ENCODE measurements at places on chromosomes 12 and 14.

GRCh38 chr14:38404100-38404541, 148.2 kb upstream of the CLEC14A start:
- H3K4me3 ChIP-seq: no peak overlapping the region
- H3K27ac ChIP-seq: no peak overlapping the region
- no peaks in the 10 kb centered on the region for H3K27me3 ChIP-seq
- no peak for DNase-seq

DNA sequence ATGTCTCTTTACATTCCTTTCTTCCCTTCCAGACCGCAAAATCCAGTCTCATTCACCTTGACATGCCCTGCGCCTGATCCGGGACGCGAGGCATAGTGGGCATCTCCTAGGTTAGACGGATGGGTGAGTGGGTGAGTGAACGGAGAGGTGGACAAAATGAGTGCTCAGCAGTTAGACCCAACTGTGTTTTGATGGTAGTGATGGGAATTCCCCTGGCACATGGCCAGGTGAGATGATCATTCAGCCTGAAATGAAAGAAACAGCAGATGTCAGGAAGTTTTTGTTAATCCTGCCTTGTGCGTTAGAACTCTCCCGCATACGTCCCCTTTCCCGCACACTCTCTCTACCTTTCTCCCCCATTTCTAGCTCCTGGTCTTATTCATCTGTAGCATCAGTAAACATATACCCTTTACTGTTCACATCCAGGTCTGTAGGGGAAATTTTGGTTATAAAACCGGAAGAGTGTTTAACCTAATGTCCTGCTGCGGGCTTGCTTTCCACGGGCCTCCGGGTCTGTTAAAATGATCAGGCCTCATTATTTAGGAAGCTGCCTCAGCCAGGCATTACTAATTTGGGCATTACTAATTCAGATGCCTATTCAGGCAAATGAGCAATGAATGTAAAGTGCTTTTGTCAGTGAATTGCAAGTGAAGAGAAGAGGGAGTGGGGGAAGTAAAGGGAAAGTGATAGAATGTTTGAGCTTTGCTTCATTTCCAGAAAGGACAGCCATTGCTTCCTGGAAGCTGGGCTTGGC, 172.8 kb downstream of the ETV6 start:
- H3K27ac ChIP-seq: no peak overlapping the region
- no peak overlapping the region for H3K4me3 ChIP-seq
- no peaks in the 10 kb centered on the region for H3K27me3 ChIP-seq

DNA sequence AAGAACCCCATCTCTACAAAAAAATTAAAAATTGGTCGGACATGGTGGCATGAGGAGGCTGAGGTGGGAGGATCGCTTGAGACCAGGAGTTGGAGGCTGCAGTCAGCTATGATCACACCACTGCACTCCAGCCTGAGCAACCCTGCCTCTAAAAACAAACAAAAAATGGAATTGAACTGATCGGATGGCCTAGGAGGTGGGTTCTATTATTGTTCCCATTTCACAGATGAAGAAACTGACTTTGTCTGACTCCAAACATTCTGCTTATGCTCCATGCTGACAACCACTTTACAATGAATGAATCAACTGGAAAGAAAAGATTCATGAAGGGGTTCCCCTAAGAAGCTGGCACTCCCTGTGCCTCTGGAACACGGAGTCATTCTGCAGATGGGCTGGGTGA, 47.3 kb downstream of the TRPV4 start:
- DNase-seq: no peak
- no peaks in the 10 kb centered on the region for H3K27me3 ChIP-seq
- H3K4me1 ChIP-seq: no peaks in the 10 kb centered on the region
- no peak overlapping the region for H3K4me3 ChIP-seq
- H3K27ac ChIP-seq: no peak overlapping the region

GRCh38 chr14:77458249-77458950, 507 bp downstream of the AHSA1 start:
- no peaks in the 10 kb centered on the region for H3K27me3 ChIP-seq
- peak overlapping the region; percentile 97 for H3K27ac ChIP-seq
- peak overlapping the region; percentile 82 for H3K4me3 ChIP-seq
- no peaks in the 10 kb centered on the region for H3K4me1 ChIP-seq
- H3K36me3 ChIP-seq: no peaks in the 10 kb centered on the region
